Uterus (tissue), 4 donors: ENCODE measurements at places on chromosomes 7 and 10. TPM values are rescaled to one million over a fixed set of nuclear protein-coding genes. Genes with fewer than 3 reads are reported as not detected.

PNLIP gene
- total RNA-seq, result not detected

PLXNA4 gene
- 5.6 TPM for total RNA-seq

GNAI1 gene
- 53.2 TPM for total RNA-seq

SYPL1 gene
- total RNA-seq, result 220 TPM

ATG9B gene
- total RNA-seq, result 0.76 TPM

LHFPL3 gene
- total RNA-seq, result not detected

ALOX5 gene
- total RNA-seq, result 3.5 TPM

UCMA gene
- 0.69 TPM for total RNA-seq

MAD1L1 gene
- total RNA-seq, result 37.4 TPM

AGAP5 gene
- total RNA-seq, result 4.8 TPM

TMEM270 gene
- total RNA-seq, result not detected

KIAA1217 gene
- 3.5 TPM for total RNA-seq

HABP2 gene
- total RNA-seq, result 0.41 TPM

ANKRD30A gene
- not detected for total RNA-seq

ITGB1 gene
- total RNA-seq, result 521 TPM

FAM25G gene
- not detected for total RNA-seq

ST8SIA6 gene
- 1.1 TPM for total RNA-seq

C1QL3 gene
- not detected for total RNA-seq

ASIC3 gene
- total RNA-seq, result 16.8 TPM

C10orf53 gene
- total RNA-seq, result not detected

ZCWPW1 gene
- 1.5 TPM for total RNA-seq

KLLN gene
- 0.62 TPM for total RNA-seq

ADAM8 gene
- not detected for total RNA-seq

IDI2 gene
- total RNA-seq, result not detected

AOAH gene
- total RNA-seq, result 6.4 TPM

TEX47 gene
- not detected for total RNA-seq

EPO gene
- 1.1 TPM for total RNA-seq

SLC26A5 gene
- not detected for total RNA-seq

NRCAM gene
- total RNA-seq, result 30.3 TPM

KCP gene
- total RNA-seq, result 3.5 TPM

GPR141 gene
- 0.58 TPM for total RNA-seq

CTAGE8 gene
- total RNA-seq, result not detected

HOXA6 gene
- total RNA-seq, result 15.3 TPM

CFAP70 gene
- total RNA-seq, result 1.8 TPM

POLR2J gene
- 16.9 TPM for total RNA-seq

NPFFR1 gene
- total RNA-seq, result not detected

CACNA2D1 gene
- total RNA-seq, result 30.1 TPM

C10orf143 gene
- total RNA-seq, result 7.7 TPM

C10orf105 gene
- total RNA-seq, result 1.2 TPM

NAT16 gene
- total RNA-seq, result not detected

OPN1SW gene
- not detected for total RNA-seq
